ENCODE measurements at places on chromosomes 11 and 22.

DNA sequence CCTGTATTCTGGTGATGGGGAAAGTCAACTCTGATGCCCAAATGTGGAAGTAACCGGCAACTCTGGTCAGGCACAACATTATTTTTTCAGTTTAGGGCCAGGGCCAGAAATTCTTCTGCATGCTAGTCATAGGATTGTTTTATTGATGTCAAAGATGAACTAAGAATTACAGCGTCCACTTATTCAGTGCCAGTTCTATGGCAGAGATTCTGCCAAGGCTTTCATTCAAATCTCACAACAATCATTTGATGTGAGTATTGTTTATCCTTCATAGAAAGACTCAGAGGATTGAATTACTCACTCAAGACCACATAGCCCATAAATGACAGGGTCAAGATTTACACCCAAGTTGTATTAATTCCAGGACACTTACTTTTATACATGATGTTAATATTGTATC lies 87.7 kb downstream of the TMPRSS5 start:
- DNase-seq, result no peak

DNA sequence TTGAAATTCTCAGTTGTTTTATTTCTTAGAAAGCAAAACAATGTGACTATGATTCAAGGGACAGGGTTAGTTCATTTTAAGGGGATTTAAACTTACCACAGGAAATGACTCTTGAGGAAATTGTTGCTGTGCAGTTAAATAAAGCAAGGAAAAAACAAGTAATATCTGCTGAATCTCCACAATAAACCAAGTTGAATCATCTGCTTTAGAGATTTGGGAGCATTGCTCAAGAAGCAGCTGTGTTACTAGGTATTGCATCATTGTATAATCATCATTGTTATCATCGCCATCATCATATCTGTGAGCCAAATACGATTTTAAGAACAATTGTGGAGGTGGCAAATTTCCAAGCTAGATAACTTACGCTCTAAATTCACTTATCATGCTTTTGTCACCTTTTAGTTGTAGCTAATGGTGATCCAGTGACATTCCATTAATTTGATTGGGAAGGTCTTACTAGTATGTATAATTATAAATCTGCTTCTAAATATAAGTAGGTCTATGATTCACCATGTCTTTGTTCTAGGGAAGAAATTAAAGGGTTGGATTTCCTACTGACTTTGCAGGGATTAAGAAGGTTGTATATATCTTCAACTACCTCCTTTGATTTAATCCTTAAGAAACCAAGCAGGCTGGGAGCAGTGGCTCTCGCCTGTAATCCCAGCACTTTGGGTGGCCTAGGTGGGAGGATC lies 19.9 kb downstream of the MMP10 start:
- DNase-seq, result no peak

- no peak for DNase-seq
These were observed 12.1 kb downstream of the YPEL4 start for GRCh38 chr11:57637626-57638004.

- DNase-seq, result no peak
These were observed 2.0 kb upstream of the SBF1 start for GRCh38 chr22:50476868-50477267.

DNA sequence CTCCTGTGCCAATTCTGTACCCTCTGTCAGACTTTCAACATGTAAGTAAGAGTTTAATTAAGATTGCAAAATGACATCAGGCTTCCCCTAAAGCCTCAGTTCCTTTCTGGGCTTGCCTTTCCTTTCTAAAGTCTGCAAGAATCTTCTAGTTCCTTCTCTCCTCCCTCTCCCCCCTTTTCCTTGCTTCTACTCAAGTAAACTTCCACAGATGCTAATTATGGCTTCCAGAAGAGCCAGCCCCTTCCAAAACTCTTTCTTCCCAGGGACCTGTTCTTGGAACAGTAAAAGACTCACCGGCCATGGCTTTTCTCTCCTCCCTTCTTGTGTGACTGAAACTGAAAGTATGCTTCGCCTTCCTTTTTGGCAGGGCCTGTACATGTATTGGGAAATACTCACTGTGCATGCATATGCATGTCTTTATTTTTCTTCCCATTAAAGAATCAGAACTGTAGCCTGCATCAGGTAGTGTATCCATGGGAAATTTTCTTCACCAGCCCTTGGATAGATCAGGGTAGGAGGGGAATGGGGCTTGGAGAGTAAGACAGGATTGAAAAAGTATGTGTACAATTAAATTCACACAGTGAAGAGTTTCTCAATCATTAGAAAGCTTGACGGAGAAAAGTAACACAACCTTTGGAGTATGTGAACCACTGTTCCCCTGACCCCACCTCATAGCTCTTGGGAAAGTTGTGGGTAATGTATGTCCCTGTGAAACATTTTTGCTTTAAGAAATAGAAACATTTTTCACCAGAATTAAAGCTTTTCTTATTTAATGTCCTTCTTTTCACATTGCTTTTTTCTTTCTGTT lies at the start of gene CASP1:
CASP1 (minus strand) TSS at position 332 of the 808 bp plus-strand sequence; CDS start at position 301, 31 bp downstream.
- no peak for DNase-seq

GRCh38 chr22:41682033-41682807 lies 6.4 kb downstream of the SNU13 start:
- peak; percentile 82 for DNase-seq

DNA sequence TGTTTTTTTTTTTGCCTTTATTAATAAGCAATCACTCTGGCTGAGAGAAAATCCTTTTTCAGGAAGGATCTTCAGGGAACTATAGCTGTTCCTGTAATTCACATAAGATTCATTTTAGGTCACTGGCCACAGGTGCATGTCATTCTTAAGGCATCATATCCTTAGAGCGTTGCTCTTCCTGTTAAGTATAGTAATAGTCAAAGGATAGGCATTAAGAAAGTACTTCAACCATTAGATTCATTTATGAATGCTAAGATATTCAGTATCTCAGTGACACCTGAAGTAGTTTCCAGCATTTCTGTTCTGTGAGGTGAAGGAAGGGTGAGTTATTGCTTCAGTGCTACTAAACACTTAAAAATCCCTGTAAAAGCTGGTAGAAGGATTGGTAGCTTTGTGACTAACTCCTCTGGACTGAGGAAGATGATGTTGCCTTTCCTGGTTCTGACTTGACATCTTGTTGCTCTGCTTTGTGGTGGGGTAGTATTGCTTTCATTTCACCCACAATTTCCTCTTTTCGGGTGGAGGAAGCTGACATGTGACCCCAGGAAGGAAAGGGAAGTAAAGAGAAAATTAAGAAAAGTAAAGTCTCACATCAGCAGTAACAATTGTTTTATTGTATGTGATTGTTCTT lies 34.7 kb downstream of the RNF169 start:
- no peak for DNase-seq

Measured in activated T-cell treated with anti-CD3 and anti-CD28 coated beads for 48 hours (primary cell).